ENCODE measurements at places on chromosomes 6 and 20. TPM values are rescaled to one million over a fixed set of nuclear protein-coding genes. Genes with fewer than 3 reads are reported as not detected.

GRCh38 chr20:11098888-11099287 is 425.1 kb upstream of the JAG1 start:
- no peak overlapping the region for H3K4me3 ChIP-seq
- no peak for DNase-seq
- H3K27me3 ChIP-seq, result no peaks in the 10 kb centered on the region
- no peak overlapping the region for H3K27ac ChIP-seq
- H3K4me1 ChIP-seq, result no peaks in the 10 kb centered on the region

DNA sequence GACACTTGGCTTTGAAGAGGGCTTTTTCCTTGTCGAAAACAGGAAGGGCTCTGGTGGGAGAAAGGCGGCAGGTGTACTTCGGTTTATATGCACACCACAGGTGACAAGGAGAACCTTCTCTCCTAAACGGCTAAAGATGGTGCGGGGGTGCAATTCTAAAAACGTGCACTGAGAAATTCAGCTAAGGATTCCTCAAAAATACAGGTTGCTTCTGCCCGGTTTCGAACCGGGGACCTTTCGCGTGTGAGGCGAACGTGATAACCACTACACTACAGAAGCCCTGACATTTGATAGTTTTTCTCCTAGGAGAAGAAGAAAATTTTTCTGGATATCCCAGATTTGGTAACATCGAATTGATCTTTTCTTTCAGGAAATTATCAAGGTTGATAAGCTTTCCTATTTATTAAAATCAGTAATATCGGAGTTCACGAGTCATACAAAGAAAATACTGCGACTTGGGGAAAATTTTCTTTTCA is 32.0 kb downstream of the POM121L2 start:
- H3K36me3 ChIP-seq, result no peaks in the 10 kb centered on the region
- H3K27ac ChIP-seq, result no peak overlapping the region
- peaks cover 32% of the 10 kb centered on the region for H3K27me3 ChIP-seq
- H3K4me3 ChIP-seq, result no peak overlapping the region

- no peaks in the 10 kb centered on the region for H3K27me3 ChIP-seq
- no peaks in the 10 kb centered on the region for H3K4me1 ChIP-seq
- no peak overlapping the region for H3K27ac ChIP-seq
- no peaks in the 10 kb centered on the region for H3K36me3 ChIP-seq
Measured at GRCh38 chr20:34943808-34944567, 11.6 kb downstream of the GSS start.

- no peaks in the 10 kb centered on the region for H3K27me3 ChIP-seq
- H3K36me3 ChIP-seq, result no peaks in the 10 kb centered on the region
- no peaks in the 10 kb centered on the region for H3K4me1 ChIP-seq
- H3K27ac ChIP-seq, result no peak overlapping the region
- DNase-seq, result no peak
Measured at GRCh38 chr20:50320005-50320900, 129.6 kb downstream of the CEBPB start.

GRCh38 chr20:9535449-9535848 is 21.1 kb downstream of the LAMP5 start:
- no peaks in the 10 kb centered on the region for H3K4me1 ChIP-seq
- no peaks in the 10 kb centered on the region for H3K36me3 ChIP-seq
- no peaks in the 10 kb centered on the region for H3K27me3 ChIP-seq
- DNase-seq, result no peak
- no peak overlapping the region for H3K27ac ChIP-seq
- no peak overlapping the region for H3K4me3 ChIP-seq

DNA sequence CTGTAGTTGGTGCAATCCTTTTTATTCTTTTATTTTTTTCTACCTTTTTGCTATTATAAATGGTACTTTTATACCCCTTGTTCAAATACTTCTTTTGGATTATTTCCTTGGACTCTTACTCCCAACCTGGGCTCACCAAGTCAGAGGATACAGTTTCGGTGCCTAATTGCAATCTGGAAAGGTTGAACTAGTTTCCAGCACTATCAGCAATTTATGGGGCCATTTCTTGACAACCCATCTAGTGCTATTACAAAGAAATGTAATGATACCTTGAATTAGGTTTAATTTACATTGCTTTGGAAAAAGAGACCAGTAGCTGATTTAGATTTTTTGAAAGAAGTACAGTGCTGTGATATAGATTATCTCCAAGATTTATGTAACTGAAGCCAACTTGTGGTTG is 5.2 kb downstream of the PTPRA start:
- peaks cover 30% of the 10 kb centered on the region for H3K4me1 ChIP-seq
- no peak overlapping the region for H3K4me3 ChIP-seq
- no peak for DNase-seq
- H3K36me3 ChIP-seq, result no peaks in the 10 kb centered on the region
- H3K27me3 ChIP-seq, result no peaks in the 10 kb centered on the region

DNA sequence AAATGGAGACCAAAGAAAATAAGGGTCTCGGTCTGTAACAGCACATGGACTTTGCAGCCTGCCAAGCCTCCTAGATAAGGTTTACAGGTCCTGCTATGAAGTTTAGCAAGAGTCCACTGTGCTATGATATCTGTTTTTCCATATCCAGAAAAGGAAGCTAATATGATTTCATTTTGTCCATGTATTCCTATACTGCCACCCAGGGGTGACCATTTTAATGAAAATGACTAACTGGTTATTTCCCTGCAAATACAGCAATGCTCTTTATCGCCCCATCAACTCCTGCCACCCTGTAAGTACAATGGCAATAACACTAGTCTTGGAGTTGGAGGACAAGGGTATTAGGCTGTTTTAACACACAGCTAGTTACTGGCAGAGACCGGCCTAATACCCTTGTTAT is 115.2 kb upstream of the GLP1R start:
- no peaks in the 10 kb centered on the region for H3K4me1 ChIP-seq
- H3K27me3 ChIP-seq, result no peaks in the 10 kb centered on the region
- H3K27ac ChIP-seq, result no peak overlapping the region

DNA sequence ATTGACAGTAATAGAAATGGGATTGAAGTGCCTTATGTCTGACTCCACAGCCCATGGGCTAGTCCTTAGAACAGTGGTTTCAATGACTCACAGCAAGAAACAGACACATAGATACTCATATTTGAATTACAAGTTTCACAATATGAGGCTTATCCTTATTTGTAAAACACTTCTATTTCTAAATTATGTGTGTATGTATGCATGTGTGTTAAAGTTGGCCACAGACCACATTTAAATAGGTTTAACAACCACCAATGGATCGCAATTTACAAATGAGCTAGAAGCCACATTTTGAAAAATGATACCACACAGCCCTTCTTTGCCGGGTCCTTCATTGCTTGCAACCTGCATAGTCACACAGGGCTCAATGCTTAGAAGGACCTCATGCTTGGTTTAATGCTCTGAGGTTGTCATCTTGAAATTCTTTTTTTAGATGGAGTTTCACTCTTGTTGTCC is 157.8 kb upstream of the PREP start:
- H3K27me3 ChIP-seq, result no peaks in the 10 kb centered on the region
- no peak overlapping the region for H3K27ac ChIP-seq
- no peak for DNase-seq
- H3K4me1 ChIP-seq, result no peaks in the 10 kb centered on the region
- no peak overlapping the region for H3K4me3 ChIP-seq

DNA sequence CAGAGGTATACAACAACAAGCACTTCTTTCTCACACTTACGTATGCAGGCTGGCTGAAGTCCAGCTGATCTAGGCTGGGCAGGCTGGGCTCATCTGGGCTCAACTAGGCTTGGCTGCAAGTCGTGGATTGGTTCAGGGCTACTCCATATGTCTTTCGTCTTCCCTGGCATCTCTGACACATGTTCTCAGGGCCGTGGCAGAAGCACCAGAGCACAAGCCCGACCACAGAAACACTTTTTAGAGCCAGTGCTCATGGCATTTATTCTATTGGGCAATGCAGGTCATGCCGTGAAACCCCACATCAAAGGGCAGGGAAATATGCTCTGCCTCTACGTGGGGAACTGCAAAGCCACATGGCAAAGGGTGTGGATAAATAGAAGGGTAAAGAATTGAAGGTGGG is 93.8 kb downstream of the RIN2 start:
- no peaks in the 10 kb centered on the region for H3K36me3 ChIP-seq
- no peak overlapping the region for H3K4me3 ChIP-seq
- no peaks in the 10 kb centered on the region for H3K27me3 ChIP-seq
- DNase-seq, result no peak
- no peak overlapping the region for H3K27ac ChIP-seq

- H3K27me3 ChIP-seq, result no peaks in the 10 kb centered on the region
- DNase-seq, result peak; percentile 63
- no peaks in the 10 kb centered on the region for H3K36me3 ChIP-seq
- peaks cover 8% of the 10 kb centered on the region for H3K4me1 ChIP-seq
- H3K4me3 ChIP-seq, result no peak overlapping the region
Measured at GRCh38 chr20:17995967-17996819, 27.4 kb downstream of the MGME1 start.

- H3K4me1 ChIP-seq, result peaks cover 29% of the 10 kb centered on the region
- H3K27ac ChIP-seq, result no peak overlapping the region
- H3K36me3 ChIP-seq, result no peaks in the 10 kb centered on the region
Measured at GRCh38 chr6:41372832-41373626, 37.6 kb downstream of the NCR2 start.

DNA sequence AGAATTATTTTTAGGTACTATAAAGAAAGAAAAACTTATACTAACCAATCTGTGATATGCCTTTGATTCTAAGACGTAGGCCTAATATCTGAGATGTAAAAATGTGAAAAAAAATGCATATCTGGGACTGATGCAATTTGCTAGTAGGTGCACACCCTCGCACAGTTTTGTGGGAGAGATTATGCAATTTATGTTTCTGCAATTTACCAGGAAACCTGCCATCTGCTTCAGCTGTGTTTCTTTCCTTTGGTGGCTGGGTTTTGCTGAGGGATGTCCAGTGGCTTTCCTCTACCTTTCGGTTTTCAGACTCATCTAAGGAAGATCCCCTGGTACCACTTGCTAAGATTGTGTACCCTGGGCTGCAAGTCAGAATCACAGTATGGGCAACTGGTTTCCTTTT is 186.9 kb downstream of the ZFP64 start:
- H3K4me3 ChIP-seq, result no peak overlapping the region
- no peak for DNase-seq
- H3K27ac ChIP-seq, result no peak overlapping the region
- H3K27me3 ChIP-seq, result no peaks in the 10 kb centered on the region

DNA sequence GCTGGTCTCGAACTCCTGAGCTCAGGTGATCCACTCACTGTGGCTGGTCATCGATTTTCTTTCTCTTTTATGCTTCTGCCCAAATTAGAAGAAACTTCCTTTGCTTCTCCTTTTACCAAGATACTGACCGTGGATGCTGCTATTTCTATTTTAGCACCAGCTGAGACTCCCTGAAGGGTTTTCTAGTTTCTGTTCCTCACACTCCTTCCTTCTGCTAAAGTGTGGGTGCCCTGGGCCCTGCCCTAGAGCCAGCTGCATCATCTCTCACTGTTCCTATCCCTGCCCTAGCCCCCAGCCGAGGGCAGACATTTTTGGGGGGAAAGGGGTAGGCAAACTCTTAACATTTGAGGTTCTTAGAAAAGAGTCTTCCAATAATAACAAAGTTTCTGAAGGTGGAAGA is 6.3 kb downstream of the SMOC2 start:
- H3K4me1 ChIP-seq, result no peaks in the 10 kb centered on the region
- H3K27me3 ChIP-seq, result no peaks in the 10 kb centered on the region

DNA sequence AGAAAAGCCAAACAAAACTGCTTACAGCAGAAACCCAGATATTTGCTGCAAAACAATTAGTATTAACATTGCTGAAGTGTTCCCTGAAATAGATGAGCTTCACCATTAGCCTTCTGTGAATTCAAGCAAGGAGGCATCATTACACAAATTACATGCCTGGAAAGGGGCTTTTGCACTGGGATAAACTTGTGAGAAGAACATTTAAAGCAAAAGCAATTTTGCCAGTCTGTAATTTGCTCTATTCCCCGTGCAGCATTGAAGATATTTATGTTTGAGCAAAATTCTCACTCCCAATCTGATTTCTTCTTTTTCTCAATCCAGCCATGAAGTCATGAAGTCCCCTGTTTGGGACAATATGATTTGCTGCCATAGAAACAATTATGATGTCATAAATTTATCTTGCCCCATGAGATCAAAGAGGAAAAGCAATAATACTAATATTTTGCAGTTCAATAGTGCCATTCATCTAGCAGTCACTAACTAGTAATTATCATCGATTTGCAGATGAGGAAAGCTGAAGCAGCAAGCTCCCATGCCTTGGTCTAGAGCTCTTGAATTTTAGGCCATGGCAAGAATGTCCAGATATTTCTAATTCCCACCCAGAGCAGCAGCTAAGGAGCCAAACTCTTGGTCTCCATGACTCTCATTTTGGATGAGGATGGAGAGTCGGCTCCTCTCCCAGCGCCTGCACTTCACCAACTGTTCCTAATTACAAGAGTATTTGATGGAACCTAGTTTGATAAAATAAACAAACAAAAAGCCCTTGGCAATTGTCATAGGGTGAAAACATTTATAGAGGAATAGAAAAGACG is 49.5 kb upstream of the CCN6 start:
- H3K27ac ChIP-seq, result no peak overlapping the region
- DNase-seq, result no peak
- H3K4me1 ChIP-seq, result no peaks in the 10 kb centered on the region

GRCh38 chr6:142567461-142567860 is 265.7 kb downstream of the ADGRG6 start:
- no peak overlapping the region for H3K4me3 ChIP-seq
- no peaks in the 10 kb centered on the region for H3K4me1 ChIP-seq
- no peaks in the 10 kb centered on the region for H3K36me3 ChIP-seq

GRCh38 chr6:62523630-62524029 is 237.6 kb upstream of the KHDRBS2 start:
- no peak overlapping the region for H3K4me3 ChIP-seq
- no peak overlapping the region for H3K27ac ChIP-seq
- no peaks in the 10 kb centered on the region for H3K36me3 ChIP-seq

GRCh38 chr20:4637081-4637797 is 84.5 kb upstream of the PRND start:
- no peak overlapping the region for H3K27ac ChIP-seq
- H3K4me3 ChIP-seq, result no peak overlapping the region
- DNase-seq, result no peak

DNA sequence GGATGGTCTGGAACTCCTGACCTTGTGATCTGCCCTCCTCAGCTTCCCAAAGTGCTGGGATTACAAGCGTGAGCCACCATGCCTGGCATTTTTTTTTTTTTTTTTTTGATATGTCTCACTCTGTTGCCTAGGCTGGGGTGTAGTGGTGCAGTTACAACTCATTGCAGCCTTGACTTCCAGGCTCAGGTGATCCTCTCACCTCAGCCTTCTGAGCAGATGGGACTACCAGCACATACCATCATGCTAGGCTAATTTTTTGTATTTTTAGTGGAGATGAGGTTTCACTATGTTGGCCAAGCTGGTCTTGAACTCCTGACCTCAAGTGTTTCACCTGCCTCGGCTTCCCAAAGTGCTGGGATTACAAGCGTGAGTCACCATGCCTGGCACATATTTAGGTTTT is 34.3 kb downstream of the PHF20 start:
- no peaks in the 10 kb centered on the region for H3K36me3 ChIP-seq
- no peak overlapping the region for H3K27ac ChIP-seq
- H3K27me3 ChIP-seq, result no peaks in the 10 kb centered on the region
- H3K4me1 ChIP-seq, result no peaks in the 10 kb centered on the region
- DNase-seq, result no peak

The C6orf118 gene
- total RNA-seq, result not detected

The OOEP gene
- not detected for total RNA-seq

The CHMP4B gene
- total RNA-seq, result 71.2 TPM

The SNAI1 gene
- 0.27 TPM for total RNA-seq

The CRISP2 gene
- not detected for total RNA-seq

The MLN gene
- not detected for total RNA-seq

The ENPP1 gene
- total RNA-seq, result 0.69 TPM

The TMEM74B gene
- total RNA-seq, result 0.40 TPM

The SALL4 gene
- total RNA-seq, result 0.32 TPM

The RAET1E gene
- not detected for total RNA-seq

The TRIM10 gene
- not detected for total RNA-seq
